H1 (cell line): ENCODE measurements at places on chromosomes 1 and 21. TPM values are rescaled to one million over a fixed set of nuclear protein-coding genes. Genes with fewer than 3 reads are reported as not detected.

SMCP gene
- not detected in 2 replicates for total RNA-seq

FAM177B gene
- not detected in 2 replicates for total RNA-seq

MATN1 gene
- total RNA-seq: 0.11 and 0.28 TPM in 2 replicates

- no peak for DNase-seq
Observed at GRCh38 chr1:149995927-149996326, 14.6 kb downstream of the OTUD7B start.

DNA sequence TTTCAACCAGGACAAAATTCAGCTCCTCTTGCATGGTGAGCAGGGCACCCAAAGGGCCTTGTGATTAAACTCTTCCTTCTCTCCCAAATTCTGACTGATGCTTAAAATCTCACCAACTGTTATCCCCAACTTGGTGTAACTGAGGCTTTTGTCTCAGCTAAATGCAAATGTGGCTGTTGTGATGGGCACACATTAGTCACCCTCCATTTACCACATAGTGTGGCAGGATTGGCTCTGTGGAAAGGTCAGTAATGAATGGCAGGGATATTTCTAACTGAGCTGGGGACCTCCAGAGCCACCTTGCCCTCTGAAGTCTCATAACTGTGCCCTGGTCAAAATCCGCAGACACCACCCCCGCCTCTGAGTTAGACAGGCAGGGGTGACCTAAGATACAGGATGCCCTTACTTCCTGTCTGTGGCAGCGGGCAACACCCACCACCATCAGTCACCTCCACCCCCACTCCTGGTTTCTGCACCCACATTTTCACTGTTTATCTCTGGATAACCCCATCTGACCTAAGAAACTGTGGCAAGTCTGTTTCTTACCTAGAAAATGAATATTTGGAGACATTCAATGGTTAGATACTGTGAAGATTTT, 25.4 kb upstream of the RGS16 start:
- DNase-seq: no peak

GRCh38 chr1:31789259-31790065, 25.3 kb upstream of the ADGRB2 start:
- DNase-seq: peak; percentile 60

- DNase-seq: no peak
Observed at GRCh38 chr1:154329551-154330131, 4.3 kb downstream of the ATP8B2 start.

FAM72B gene
- 19.0 and 20.7 TPM in 2 replicates for total RNA-seq

DNA sequence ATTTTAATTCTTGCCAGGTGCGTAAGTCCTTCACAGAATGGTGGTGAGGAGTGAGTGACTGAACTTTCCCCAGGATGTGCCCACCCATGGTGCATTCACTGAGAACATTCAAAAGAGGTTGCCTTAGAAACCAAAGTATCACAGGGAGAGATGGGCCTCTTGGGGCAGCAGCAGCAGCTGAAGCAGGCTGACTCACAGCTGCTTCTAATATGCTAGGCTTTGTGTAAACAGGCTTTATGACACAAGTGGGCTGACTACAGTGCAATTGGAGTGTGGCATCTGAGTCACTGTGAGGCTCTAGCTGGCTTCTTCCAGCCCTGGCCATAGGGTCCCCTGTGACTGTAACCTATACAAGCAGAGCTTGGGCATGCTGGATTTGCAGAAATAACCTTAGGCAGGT, 12.6 kb downstream of the PIGP start:
- peak; percentile 43 for DNase-seq

KRTAP13-2 gene
- total RNA-seq: not detected in 2 replicates

DNA sequence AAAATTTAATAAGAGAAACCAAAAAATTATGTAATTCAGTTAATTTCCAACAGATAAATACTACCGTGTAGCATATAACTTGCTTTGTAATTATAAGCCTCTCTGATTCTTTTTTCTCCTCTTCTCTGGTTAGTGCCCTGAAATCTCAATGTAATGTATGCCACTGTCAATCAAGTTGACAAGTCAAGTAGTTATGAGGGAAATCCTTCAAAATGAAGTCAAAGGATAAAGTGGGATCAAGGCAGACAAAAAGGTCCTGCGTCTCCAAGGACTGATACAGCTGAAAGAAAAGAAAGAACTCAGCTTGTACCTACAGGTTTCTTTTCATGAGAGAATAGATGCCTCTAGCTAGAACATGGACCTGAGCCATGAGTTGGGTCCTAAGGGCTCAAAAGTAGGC, 19.8 kb downstream of the VPS45 start:
- DNase-seq: no peak

- peak; percentile 39 for DNase-seq
Observed at GRCh38 chr21:42350927-42351426, at the start of gene TFF2. TSS of gene TFF2 (minus strand) at chr21:42350994. CDS start at chr21:42350957, 37 bp downstream.

GBP7 gene
- not detected in 2 replicates for total RNA-seq

DNA sequence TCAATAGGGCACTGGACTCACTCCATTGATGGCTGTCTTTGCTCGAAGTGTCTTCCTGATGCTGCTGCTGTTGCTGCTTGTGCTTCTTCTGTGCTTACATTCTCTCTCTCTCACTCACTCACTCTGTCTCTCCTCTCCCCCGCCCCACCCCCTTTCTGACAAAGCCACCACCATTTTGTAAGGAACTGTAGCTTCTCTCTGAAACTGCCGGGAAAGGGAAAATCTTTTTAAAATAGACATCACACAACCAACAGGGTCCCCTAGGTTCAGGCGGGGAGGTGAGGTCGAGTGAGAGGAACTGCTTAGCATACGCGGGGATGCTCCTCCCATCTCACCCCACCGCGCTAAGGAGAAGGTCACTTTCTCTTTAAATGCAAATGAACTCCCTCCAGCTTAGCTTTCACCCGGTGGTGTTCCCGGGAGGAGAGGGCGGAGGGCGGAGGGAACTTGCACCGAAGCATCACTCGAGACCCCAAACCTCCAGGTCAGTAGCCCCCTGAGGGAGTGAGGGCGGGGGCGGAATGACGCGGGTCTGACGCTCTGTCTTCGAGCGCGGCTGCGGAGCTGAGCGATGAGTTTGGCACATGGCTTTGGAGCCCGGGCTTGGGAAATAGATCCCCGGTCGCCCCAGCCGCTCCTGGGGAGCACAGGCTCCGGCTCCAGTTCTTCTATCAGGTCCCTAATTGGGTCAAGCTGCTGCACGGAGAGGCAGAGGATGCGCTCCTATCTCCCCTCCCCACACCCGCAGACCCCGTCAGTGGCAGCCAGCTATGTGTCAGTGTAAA, at the start of gene CCDC28B:
Gene CCDC28B, plus strand, starts transcription at position 370 of the 785 bp plus-strand sequence. CDS start 1,341 bp downstream, outside the sequence.
- peak; percentile 82 for DNase-seq

GRCh38 chr1:59108481-59109317, 188.2 kb upstream of the FGGY start:
- DNase-seq: no peak

FCER1G gene
- total RNA-seq: 0.86 TPM in 1 of 2 replicates, not detected in the other

GRCh38 chr1:8889103-8889846, 10.8 kb upstream of the ENO1 start:
- no peak for DNase-seq

OLIG2 gene
- 0.11 TPM in 1 of 2 replicates, not detected in the other for total RNA-seq

GRCh38 chr1:83606416-83606955, 392.4 kb downstream of the TTLL7 start:
- no peak for DNase-seq

EVA1C gene
- total RNA-seq: 3.6 and 4.3 TPM in 2 replicates

GRCh38 chr1:154783976-154784375, 86.1 kb downstream of the KCNN3 start:
- DNase-seq: no peak

DNA sequence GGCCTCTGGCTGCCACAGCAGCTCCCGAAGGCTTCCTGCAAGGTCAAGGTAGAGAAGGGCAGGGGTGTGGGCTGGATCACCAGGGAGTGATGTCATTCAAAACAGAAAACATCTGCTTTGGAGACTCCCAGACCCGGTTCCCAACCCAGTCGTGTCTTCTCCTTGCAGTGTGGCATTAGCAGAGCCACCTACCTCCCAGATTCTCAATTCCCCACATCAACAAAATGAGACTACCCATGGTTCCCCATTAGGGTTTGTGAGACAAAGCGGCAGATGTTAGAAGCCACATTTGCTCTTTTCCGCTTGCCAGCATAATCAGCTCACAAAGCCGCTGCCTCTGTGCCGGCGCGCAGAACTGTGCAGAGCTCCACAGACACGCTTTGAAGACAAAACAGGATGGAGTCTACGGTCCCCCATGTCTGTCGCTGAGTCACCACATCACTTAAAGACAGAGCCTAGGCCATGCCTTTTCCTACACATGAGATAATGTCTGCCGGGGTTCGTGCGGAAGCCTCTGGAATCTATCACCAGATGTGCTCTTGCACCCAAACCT, 12.5 kb downstream of the KIF17 start:
- no peak for DNase-seq
